ENCODE measurements at places on chromosomes 13 and 19.

DNA sequence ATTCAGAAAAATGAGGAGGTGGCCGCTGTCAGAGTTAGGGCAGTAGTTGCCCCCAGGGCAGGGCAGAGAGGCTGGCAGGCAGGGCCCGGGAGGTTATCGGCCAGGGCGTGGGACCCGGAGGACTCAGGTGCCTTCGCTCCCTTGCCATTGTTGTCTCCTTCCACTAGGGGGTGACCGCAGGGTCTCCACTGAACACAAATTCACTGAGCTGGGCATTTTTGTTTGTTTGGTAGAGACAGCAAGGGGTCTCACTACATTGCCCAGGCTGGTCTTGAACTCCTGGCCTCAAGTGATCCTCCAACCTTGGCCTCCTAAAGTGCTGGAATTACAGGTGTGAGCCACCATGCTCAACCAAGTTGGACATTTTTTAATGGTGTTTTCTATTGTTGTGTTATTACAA, 25.1 kb downstream of the CARS2 start:
- DNase-seq: peak; percentile 61

GRCh38 chr19:48059331-48059730, 15.5 kb upstream of the CABP5 start:
- no peak for DNase-seq

DNA sequence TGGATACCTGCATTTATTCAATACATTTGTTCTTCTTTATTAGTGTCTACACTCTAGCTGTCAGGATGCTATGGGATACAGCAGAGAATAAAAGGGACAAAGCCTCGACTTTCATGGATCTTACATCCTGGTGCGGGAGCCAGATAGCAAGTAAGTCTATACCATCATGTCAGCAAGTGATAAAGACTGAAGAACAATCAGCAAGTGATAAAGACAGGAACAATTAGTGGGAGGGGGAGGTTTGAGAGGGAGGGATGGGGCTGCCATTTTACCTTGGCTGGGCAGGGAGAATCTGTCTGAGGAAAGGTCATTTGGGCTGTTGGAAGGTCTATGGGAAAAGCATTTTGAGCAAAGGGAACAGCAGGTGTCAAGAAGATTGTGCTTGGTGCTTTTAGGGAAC, 2.6 kb upstream of the UBE2S start:
- no peak for DNase-seq

GRCh38 chr13:34748596-34748995, 193.5 kb upstream of the NBEA start:
- no peak for DNase-seq

DNA sequence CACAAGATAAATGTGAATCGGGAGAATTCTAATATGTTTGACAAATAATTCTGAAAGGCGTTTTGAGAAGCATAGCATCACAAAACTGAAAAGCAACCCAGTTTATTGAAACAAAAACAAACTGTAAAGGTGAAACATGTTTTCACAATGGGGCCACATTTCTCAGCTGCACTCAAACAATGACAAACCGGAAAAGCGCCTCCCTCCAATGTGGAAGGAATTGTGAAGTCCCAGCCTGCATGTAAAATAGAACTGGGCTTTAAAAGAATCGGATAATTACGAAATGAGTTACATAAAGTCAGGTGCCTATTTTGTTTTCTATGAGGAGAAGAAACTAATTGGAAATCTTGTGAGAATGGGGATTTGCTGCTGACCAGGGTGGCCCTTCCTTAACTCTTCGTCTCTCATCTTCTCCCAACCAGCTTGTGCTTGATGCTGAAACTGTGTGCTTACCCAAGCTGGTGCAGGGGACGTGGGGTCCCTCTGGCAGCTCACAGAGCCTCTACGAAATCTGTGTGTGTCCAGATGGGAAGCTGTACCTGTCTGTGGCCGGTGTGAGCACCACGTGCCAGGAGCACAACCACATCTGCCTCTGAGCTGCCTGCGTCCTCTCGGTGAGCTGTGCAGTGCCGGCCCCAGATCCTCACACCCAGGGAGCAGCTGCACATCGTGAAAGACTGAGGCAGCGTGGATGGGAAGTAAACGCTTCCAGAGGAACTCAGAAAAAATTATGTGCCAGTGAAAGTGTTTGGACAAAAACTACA, 109.4 kb downstream of the SACS start:
- no peak for DNase-seq

DNA sequence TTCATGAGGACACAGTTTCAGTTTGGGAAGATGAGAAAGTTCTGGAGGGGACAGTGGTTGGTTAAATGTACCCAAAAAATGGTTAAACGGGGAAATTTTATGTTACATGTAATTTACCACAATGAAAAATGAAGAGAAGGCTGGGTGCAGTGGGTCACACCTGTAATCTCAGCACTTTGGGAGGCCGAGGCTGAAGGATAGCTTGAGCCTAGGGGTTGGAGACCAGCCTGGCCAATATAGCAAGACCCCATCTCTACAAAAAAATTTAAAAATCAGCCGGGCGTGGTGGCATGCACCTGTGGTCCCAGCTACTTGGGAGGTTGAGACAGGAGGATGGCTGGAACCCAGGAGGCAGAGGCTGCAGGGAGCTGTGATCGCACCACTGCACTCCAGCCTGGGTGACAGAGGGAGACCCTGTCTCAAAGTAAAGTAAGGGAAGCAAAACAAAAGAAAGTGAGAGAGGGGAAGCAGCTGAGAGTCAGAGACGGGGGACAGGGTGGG, 17.2 kb downstream of the GNG7 start:
- no peak for DNase-seq

- peak; percentile 83 for DNase-seq
These were observed 25.8 kb upstream of the MAP3K10 start for GRCh38 chr19:40165362-40165937.

DNA sequence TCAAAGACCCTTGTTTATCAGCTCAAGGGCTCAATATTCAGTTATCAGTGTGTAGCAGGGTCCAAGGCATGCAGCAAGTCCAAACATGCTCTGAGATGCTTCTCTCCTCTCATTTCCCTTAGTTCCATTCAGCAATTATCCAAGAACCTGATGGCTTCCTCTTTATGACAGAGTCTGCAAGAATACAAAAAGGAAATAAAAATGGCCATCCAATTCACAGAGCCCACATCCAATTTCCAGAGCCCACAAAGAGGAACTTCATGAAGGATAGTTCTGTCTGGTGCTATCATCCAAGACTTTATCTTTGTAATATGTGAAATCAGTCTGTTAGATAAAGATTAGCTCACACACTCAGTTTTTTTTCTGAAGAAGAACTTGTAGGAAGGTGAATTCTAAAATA, 217.2 kb downstream of the LACC1 start:
- peak; percentile 52 for DNase-seq

DNA sequence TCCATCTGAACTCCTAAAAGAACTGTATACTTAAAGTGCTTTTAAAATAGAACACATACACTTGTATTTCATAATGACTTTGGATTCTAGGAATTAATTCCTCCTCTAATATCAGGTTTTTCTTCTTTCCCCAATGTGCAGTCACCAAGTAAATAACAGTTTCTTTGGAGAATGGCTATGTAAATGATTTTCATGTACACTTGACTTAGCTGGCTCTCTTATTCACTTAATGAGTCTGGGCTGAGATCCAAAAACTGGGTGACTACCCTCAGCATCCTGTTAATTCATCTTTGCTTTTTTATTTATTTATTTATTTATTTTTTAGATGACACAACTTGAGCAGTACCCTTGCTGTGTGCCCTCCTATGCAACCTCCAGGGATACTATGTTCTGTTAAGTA, 1003.7 kb downstream of the SLITRK1 start:
- DNase-seq: no peak

DNA sequence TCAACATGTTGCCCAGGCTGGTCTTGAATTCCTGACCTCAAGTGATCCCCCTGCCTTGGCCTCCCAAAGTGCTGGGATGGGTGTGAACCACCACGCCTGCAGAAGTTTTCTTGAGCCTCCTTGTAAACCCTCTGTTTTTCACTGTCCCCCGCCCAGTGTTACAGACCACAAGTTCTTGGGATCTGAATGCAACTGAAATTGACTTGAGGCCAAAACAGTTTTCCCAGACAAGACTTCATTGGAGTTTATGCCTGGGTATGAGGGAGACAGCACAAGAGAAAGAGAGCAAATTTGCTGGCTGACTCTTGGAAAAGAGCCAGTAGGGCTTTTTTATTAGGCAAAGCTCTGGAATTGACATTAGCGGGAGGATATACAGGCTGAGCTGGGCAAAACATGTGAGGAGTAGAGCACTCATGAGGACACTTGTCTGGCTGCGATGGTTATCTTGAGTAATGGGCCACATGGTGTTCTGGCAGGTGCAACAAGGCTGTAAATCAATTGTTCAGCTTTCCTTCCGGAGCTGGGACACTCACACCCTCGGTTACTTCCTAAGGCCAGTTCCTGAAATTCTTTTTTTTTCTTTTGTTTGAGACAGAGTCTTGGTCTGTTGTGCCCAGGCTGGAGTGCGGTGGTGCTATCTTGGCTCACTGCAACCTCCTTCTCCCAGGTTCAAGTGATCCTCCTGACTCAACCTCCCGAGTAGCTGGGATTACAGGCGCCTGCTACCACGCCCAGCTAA, 12.7 kb upstream of the HNRNPL start:
- peak; percentile 72 for DNase-seq

GRCh38 chr13:100544866-100545683, 43.5 kb downstream of the GGACT start:
- no peak for DNase-seq

DNA sequence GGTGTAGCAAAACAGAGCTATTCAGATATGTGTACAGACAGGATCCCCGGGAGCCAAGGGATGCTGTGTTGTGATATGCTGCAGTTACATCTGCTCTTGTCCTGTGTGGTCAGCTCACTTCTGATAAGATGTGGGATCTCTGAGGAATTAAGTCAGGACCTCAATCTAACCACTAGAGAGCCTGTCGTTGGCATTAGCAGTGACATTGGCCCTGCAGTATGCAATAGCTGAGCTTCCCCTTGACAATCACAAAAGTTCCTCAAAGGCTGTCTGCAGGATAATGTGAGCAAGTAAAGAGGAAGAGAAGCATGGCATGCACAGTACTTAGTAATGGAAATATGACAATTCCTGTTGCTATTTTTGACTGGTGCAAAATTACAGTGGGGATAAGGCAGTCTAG, 203.4 kb upstream of the MIR17HG start:
- peak; percentile 79 for DNase-seq
